ENCODE measurements at places on chromosomes 16 and 17.
A peak's percentile ranks its signal among the peaks of the same experiment; 100 is the strongest.

DNA sequence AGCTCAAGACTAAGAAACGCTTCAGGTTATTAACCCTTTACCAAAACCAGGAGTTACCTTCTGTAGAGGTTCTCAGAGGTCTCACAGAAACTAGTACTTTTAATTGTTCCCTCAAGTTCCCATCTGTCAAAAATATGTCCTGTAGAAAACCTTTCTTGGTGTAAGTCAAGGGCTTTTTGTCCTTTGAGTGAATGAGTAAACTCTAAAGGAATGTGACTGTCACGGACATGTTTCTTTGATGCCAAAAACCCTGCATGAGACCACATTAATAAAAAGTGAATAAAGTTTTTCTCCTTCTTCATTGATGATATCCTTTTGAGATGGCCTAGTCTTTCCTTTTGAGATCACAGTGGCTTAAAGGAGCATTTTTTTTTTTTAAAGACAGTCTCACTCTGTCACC lies 102.9 kb downstream of the NLK start:
- no peak for DNase-seq

GRCh38 chr17:39622380-39623006 lies 4.3 kb upstream of the PPP1R1B start:
- DNase-seq = no peak

DNA sequence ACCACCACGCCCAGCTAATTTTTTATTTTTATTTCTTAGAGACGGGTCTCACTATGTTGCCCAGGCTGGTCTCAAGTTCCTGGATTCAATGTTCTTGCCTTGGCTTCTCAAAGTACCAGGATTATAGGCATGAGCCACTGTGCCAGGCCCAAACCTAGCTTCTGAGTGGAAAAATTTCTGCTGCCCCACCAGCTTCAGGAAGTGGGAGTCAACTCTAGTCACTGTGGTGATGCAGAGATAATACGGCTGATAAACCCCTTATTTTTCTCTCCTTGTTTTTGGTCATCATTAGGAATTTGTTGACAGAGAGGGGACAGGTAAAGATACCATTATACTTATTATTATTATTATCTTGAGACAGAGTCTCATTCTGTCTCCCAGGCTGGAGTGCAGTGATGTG lies 27.8 kb upstream of the PHOSPHO1 start:
- DNase-seq = no peak

DNA sequence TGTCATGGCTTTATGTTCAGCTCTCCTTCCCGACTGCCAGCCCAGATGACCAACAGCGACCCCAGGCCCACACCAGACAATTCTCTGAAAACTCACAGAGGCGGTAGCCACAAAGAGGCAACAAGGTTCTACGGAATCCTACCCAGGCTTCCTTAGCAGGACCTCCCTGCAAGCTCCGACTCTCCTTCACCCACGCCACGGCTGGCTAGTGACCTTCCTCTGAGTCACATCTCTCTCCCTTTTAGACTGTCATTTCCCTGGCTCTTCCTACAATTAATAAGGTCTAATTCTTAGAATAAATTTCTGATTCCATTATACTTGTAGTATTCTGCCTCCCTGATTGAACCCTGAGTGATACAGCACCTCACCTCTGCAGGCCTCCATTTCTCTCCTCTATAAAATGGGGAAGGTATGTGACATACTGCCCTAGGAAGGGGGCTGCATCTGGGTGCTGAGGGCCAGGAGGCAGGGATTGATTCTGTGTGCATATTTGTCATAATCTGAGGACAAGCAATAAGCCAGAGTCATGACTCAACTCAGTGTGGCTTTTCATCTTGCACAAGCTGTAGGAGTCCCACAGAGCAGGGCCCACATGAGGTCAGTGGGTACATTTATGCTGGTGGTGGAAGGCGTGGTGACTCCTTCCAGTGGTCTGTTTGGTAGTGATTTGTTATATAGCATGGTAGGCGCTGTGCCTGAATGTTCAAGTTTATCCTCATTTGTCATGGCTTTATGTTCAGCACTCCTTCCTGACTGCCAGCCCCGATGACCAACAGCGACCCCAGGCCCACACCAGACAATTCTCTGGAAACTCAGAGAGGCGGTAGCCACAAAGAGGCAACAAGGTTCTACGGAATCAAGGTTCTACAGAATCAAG lies 46.2 kb downstream of the SMPD3 start:
- no peak for DNase-seq

GRCh38 chr16:84617041-84617790 lies 662 bp downstream of the COTL1 start:
- no peak for DNase-seq

- no peak for DNase-seq
Observed at GRCh38 chr17:39357488-39357887, 43.9 kb downstream of the FBXL20 start.

DNA sequence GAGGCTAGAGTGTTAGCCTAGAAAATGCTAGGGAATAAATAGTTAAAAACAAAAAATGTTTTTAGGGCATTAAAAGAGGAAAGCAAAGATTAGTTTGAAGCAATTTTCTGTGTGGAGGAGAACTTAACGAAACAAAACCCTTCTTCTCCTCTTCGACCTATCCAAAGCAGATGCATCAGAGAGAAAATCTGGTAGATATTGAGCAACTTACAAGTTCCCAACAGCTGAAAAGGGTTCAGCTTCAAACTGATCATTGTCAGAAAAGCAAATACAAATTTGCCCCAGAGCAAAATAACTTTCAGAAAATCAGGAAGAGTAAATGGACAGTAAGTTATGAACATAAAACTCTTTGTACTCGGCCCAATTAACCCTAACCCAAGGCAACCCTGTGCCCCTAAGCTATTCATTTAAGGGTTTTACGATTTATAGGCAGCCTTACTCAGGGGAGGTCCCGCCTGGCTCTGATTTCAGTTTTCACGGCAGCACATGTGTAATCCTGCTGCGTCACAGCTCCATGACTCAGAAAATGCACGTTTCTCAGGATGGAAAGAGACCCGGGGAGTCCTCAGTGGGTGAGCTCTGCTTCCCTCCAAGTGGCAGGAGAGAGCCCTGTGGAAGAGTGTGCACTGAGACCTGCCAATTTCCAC lies 405.7 kb upstream of the SALL1 start:
- no peak for DNase-seq

DNA sequence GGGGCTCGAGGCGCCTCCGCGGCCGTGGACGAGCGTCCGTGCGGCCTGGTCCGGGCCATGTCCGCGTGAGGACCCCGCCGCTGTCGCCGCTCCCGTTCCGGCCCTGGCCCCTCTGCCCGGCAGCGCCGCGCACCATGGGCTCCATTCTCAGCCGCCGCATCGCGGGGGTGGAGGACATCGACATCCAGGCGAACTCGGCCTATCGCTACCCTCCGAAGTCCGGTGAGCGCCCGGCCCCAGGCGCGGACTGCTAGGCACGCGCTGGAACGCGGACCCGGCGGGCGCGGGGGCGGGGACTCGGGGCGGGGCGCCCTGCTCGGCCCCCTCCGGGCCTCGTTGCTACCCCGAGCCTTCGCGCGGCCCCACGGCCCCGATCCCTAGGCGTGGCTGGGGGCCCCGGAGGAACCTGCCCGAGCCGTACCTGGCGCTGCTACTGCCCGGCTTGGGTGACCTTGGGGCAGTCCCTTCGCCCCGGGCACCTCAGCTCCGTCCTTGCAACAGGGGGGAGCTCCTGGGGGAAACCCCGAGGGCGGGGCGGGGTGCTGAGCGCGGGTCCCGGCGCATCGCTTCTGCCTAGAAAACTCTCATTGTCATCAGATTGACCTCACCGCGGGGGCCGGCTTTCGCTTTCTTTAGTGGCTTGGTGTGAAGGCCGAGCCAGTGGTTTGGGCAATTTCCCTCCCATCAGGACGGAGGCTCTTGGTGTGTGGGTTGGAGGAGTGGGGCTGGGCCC lies 367 bp downstream of the MGRN1 start:
- no peak for DNase-seq

DNA sequence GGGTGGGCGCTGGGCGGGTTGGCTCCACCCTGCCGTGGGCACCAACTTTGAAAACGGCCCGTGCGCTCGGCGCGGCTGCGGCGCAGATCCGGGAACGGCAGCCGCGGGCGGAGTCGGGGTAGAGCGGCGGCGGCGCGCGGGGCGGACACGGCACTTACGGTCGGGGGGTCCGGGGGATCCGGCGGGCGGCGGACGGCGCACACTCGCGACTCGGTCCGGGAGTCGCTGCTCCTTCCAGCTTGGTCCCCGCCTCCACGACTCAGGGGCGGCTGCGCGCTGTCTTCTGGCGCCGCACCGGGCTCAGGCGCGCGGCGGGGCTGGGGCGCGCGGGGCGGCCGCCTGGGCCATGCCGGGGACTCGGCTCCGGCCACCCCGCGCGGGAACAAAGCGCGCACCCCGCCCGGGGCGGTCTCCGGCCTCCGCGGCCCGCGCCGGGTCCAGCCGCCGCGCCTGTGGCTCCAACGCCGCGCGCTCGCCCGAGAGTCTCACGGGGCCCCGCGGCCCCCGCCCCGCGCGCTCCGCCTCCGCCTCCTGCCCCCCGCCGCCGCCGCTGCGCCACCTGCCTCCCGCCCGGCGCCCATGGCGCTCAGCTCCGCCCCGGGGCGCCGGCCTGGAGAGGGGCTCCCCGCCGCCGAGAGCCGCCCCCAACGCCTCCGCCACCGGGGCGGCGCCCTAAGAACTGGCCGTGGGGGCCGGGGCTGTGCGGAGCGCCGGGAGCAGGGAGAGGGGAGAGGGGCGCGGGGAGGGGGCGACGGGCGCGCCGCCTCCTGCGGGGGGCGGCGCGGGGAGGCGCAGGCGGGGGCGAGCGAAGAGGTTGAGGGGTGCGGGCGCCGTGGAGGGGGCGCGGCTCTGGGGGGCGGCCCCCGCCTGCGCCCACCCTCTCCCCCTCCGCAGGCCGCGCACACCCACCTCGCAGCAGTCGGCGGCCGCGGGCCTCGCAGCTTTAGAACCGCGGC lies 35.9 kb downstream of the CBFA2T3 start:
- DNase-seq = no peak

DNA sequence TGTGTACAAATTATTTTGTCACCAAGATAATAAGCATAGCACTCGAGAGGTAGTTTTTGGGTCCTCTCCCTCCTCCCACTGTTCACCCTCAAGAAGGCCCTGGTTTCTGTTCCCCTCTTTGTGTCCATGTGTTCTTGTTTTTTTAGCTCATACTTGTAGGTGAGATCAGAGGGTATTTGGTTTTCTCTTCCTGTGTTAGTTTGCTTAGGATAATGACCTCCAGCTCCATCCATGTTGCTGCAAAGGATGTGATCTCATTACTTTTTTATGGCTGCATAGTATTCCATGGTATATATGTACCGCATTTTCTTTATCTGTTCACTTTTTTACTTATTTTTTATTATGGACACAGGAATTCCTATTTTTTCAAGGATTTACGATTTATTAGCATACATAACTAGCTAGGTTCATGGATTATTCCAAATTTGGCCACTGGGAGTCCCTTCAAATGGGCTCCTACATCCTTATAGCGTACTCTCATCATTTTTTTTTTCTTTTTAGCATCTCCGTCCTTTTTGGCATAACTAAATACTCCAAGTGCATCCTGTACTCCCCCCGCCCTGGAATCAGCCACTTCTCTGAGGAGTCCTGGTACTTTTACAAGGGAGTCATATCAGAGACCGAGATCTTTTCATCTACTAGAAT lies 7.3 kb downstream of the TADA2A start:
- DNase-seq = peak; percentile 5

DNA sequence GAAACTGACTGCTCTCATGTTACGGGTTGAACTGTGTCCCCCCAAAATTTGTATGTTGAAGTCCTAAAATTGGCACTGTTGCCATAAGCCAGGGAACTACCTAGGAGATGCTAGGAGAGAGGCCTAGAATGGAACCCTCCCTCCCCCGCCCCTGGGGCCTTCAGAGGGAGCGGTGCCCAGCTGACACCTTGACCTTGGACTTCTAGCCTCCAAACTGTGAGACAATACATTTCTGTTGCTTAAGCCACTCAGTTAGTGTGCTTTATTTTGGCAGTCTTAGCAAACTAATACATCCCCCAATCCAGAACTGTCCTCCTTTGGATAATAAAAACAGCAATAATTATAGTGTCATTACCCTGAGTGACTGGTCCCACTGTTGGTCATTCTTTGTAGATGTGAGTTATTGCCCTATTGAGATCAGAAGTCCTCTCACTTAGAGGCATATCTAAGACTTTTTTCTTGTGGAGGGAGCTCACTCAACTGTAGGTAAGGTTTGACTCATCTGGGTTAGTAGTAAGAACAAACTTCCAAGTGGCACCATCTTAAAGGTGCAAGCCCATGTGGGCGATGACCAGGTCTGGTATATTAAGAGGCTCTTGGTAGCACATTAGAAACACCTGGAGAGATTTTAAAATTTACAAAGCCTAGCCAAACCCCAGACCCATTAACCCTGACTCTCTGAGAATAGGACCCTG lies 93.0 kb upstream of the HLF start:
- DNase-seq = no peak

DNA sequence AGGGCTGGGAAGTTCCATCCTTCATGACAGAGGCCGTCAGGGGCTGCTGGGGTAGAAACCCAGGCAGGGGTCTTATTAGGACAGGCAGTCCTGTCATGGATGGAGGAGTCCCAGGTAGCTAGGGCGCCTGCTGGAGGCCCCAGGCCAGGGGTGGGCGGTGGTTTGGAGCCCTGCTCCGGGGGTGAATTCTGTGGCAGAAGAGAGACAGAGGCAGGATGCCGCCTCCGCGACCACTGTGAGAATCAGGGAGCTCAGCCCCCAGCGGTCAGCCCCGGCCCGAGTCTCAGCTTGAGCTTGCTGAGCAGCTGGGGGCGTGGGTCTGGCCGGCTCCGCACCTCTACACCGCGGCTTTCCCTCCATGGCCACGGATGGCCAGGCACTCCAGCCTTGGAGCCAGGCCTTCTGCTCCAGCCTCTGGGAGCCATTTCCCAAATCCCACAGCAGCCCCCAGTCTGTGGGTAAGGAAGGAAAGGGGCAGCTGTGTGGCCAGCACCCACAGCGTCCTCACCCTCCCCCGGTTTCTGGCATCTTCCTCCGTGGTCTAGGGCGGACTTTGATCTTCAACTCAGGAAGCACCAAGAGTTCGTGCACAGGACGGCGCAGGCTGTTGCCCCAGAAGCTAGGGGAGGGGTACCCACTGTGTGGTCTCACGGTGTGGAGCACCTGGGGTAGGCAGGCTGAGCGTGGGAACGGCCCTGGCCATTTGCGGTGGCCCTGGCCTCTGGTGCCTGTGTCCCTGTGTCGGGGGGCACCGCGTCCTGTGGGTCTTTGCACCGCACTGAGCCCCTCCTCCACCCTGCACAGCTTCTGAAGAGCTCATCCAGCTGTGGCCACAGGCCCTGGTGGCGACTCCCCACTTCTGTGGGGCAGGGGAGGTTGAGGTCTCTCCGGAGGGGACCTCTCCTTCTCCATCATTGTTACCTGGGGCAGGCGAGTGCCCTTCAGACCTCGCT lies 14.1 kb downstream of the CD7 start:
- DNase-seq = no peak

DNA sequence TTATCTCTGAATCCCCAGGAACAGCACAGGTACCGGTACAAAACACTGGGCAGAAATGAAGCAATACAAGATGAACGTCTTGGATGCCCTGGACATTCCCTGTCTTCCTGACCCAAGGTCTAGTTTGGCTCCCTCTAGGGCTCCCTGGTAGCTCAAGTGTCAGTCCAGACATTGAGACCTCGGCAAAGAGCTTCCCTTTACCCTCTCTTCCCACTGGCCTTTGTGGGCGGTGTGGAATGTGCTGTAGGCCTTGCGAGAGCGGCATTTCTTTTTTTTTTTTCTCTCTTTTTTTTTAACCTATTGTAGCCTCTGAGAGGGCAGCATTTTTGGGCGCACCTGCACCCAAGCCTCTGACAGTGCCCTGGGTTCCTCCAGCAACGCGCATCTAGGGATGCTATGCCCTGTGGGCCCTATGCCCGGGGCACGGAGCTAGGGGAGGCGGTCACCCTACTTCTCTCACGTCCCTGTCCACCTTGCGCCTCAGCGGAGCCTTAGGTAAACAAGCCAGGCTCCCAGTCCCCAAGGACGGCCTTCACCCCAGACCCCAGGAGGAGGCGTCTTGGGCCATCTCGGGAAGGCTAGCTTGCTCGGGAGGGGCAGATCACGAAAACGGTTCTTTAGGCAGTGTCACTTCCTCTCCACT lies 1.2 kb upstream of the NFATC3 start:
- DNase-seq = no peak

Data from Kasumi-1 (cell line).